ENCODE measurements at places on chromosomes 3 and 15. TPM values are rescaled to one million over a fixed set of nuclear protein-coding genes. Genes with fewer than 3 reads are reported as not detected.

DNA sequence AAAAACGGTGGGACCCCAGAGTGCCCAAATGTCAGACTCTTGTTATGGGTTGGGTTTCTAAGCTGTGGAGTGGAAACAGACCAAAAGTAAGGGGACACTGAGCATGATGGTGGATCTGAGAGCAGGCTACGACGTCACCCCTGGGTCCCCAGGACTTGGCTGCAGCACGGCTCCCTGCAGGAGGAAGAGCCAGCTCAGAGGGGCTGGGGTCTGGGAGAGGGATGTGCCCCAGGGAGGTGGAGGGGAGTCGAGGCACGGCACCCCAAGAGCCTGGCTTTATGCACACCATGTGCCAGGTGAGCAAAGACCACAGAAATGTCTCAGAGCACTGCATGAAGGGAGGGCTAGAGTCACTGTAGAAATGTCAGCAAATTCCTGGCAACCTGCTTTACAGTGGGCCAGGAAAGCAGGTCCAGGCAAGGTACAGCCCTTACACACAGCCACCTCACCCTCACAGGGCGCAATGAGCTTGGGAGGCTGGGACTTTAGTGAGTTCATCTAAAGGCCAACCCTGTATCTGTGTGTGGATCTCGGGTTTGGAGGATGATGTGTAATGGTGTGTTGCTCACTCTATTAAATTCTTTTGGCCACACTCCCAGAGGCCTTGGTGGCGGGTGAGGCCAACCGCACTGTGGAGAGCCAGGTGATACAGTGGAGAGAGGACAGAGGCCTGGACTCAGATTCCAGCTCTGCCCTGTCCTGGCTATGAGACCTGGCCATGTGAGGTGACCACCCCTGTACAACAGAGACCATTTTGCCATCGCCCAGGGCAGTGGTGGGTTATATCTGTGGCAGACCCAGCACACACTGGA is 14.1 kb downstream of the CTSH start:
- DNase-seq = peak; percentile 89
- no peak overlapping the region for H3K4me3 ChIP-seq
- H3K27me3 ChIP-seq = no peaks in the 10 kb centered on the region
- no peaks in the 10 kb centered on the region for H3K36me3 ChIP-seq

DNA sequence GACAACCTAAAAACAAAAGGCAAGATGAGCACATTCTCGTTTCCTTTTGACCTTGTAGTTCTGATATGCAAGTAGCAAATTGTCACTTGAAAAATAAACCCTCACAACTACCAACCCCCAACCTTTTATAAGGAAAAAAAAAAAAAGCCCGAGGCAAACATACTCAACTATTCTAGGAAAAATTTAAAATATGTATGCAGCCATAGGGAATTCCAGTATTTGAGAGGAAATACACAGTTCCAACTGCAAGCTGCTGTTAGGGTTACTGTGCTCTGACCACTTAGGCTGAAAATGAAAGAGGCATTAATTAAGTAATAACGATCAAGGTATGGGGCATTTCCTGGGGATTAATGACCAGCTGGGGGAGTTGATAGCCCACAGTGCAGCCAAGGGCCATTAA is 281.9 kb upstream of the DPH6 start:
- DNase-seq = no peak
- no peaks in the 10 kb centered on the region for H3K36me3 ChIP-seq
- no peak overlapping the region for H3K4me3 ChIP-seq
- H3K4me1 ChIP-seq = no peaks in the 10 kb centered on the region

- H3K27ac ChIP-seq = no peak overlapping the region
- H3K4me3 ChIP-seq = no peak overlapping the region
- no peaks in the 10 kb centered on the region for H3K36me3 ChIP-seq
- DNase-seq = no peak
Measured at GRCh38 chr15:55241186-55241585, 44.4 kb upstream of the RSL24D1 start.

DNA sequence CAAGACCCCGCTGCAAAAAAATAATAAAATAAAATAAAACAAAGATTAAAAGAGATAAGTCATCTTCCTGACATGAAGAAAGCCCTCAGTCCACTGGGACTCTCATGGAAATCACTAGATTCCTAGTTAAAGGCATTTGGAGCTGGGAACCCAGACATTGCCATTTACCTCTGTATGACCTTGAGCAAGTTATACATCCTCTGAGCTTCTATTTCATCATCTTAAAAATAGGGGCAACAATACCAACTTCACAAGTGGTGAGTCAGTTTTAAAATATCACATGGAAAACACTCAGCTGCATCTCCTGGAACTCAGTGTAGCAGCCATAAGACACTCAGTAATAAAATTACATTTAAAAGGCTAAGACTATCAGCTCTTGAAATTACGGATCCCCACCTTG is 334.8 kb downstream of the ERC2 start:
- H3K27me3 ChIP-seq = no peaks in the 10 kb centered on the region
- no peaks in the 10 kb centered on the region for H3K36me3 ChIP-seq
- peaks cover 9% of the 10 kb centered on the region for H3K4me1 ChIP-seq
- H3K4me3 ChIP-seq = no peak overlapping the region
- no peak for DNase-seq

GRCh38 chr3:8980756-8981257 is 17.5 kb upstream of the RAD18 start:
- H3K36me3 ChIP-seq = no peaks in the 10 kb centered on the region
- H3K27ac ChIP-seq = no peak overlapping the region
- H3K4me1 ChIP-seq = no peaks in the 10 kb centered on the region
- H3K4me3 ChIP-seq = no peak overlapping the region
- DNase-seq = no peak

DNA sequence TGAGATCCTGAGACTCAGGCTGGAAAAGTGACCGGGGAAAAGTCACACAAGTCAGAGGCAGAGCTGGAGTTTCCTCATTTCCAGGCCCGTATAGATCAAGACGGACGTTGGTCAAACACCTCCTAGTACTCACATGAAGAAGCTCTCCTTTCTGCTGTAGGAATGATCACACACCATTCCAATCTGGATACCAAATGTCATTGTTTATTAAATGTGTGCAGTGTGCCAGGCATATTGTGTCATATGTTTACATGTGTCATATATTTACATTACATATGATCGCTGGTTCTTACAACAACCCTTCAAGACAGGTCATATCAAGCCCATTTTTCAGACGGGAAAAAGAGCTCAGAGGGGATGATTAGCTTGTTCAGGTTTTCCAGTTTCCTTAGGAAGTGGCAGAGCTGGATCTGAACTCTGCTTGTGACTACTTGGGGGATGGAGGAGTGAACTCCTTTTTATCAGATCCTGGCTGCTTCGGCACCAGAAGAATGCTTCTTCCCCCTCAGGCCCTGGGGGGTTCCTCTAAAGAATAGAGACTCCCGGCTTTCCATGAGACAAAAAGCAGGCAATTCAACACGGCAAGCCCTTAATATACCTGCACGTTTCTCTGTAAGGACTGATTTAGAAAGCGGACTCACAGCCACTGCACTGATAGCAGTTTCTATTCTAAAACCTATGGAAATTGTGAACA is 41.9 kb downstream of the FAM43A start:
- H3K27me3 ChIP-seq = no peaks in the 10 kb centered on the region
- no peaks in the 10 kb centered on the region for H3K36me3 ChIP-seq
- H3K4me3 ChIP-seq = no peak overlapping the region

- 0 out of 2 replicates have a peak, but pooled peaks cover 7% of the 10 kb centered on the region for H3K4me1 ChIP-seq
- no peaks in the 10 kb centered on the region for H3K27me3 ChIP-seq
- no peak overlapping the region for H3K4me3 ChIP-seq
Measured at GRCh38 chr15:42131006-42131405, 25.4 kb downstream of the PLA2G4F start.

DNA sequence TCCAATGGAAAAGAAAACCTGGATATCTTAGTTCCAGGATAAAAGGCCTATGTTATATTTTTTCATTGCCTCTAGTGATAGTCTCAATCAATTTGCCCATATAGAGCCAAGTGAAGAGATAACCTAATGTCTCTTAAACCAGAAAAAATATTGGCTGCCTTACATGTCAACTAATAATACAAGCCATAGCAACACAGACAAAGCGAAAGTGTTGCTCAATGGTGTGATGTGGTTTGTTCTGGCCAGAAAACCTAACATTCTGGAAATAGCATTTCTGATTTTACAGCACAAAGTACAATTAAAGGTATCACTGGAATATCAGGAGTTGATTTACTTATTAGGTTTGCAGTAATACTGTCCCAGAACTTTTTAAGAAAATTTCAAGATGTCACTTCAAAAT is 101.5 kb downstream of the ATP8B4 start:
- no peak overlapping the region for H3K27ac ChIP-seq
- no peaks in the 10 kb centered on the region for H3K27me3 ChIP-seq
- H3K36me3 ChIP-seq = no peaks in the 10 kb centered on the region
- DNase-seq = no peak
- no peak overlapping the region for H3K4me3 ChIP-seq

GRCh38 chr3:44132061-44132460 is 109.6 kb upstream of the TOPAZ1 start:
- H3K36me3 ChIP-seq = no peaks in the 10 kb centered on the region
- peaks cover 21% of the 10 kb centered on the region for H3K27me3 ChIP-seq
- no peak overlapping the region for H3K4me3 ChIP-seq
- no peak overlapping the region for H3K27ac ChIP-seq
- DNase-seq = no peak

DNA sequence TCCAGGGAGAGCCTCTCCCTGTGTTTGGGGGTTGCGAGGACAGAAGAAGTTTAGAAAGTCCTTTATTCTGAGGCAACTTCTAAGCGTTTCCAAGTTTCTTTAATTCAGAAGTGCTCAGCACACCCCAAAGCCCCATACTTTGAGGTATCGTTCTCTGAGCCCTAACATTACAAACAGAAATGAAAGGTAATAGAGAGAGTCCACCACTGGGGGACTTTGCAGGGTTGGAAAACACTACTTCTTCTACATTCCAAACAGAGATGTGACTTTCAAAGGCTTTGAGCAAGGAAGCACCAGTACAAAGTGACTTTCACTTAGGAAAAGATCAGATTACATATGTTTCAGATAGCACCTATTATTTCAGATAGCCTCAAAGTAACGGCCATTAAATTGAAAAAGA is 6.2 kb upstream of the ZNF280D start:
- H3K27ac ChIP-seq = no peak overlapping the region
- H3K4me1 ChIP-seq = no peaks in the 10 kb centered on the region
- H3K36me3 ChIP-seq = no peaks in the 10 kb centered on the region
- H3K27me3 ChIP-seq = no peaks in the 10 kb centered on the region
- no peak overlapping the region for H3K4me3 ChIP-seq

DNA sequence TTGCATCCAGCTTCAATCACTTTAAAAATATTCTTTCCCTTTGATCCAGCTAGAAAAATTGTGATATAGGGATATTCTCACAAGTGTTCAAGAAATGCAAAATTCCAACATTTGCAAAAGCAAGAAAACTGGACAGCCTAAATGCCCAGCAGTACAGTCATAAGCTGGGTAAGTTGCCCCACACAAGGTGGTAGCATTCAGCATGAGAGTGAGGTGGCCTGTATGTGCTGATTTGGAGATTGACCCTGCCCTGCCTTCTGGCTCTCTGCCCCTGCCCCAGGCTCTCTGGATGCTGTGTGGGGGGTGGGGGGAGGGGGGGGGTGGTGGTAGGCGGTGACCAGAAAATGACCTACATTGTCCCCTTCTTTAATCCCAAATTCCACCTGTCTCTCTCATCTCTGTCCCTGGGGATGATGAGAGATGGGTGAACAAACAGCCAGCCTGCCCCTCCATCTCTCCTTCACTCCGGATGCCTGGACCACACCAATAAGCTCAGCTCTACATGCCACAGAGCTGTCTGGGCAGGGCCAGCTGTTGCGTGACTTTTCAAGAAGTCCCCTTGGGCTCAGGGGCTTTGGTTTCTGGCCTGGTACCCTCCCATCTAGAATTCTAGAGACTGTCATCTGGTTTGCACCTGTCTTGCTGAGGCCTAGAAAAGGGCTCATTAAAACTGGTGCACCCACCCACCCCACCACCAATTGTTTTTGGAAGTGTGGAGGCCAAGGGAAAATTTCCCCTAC is 42.2 kb downstream of the SLC28A1 start:
- no peaks in the 10 kb centered on the region for H3K36me3 ChIP-seq
- H3K4me3 ChIP-seq = no peak overlapping the region
- no peaks in the 10 kb centered on the region for H3K27me3 ChIP-seq
- DNase-seq = peak; percentile 64
- peaks cover 70% of the 10 kb centered on the region for H3K4me1 ChIP-seq
- H3K27ac ChIP-seq = peak overlapping the region; percentile 68

- no peaks in the 10 kb centered on the region for H3K27me3 ChIP-seq
- no peak overlapping the region for H3K4me3 ChIP-seq
- no peak overlapping the region for H3K27ac ChIP-seq
- no peak for DNase-seq
Measured at GRCh38 chr3:98812851-98813374, 49.8 kb downstream of the ST3GAL6 start.

DNA sequence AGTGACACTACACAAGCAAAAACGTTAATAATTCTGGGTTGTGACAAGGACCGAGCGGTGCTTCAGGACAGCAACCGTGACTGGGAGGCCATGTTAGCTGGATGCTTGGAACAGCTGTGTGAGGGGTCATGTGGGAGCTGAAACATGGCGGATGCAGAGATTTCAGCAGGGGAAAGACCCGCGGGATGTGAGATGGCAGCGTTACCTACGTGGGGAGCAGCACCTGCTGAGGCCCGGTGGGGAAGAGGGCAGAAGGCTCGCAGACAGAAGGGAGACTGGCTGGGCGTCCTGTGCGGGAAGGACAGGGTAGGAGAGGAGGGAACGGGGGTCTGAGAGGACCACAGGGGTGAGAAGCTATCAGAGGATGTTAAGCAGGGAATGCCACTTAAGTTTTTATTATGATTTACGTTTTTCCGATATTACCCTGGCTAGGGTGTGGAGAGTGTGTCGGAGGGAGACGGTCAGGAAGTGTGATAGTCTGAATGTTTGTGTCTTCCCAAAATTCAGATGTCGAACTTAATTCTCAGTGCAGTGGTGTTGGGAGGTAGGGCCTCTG is 228.8 kb upstream of the LYSMD4 start:
- no peaks in the 10 kb centered on the region for H3K4me1 ChIP-seq
- no peak for DNase-seq
- no peaks in the 10 kb centered on the region for H3K36me3 ChIP-seq
- no peak overlapping the region for H3K4me3 ChIP-seq
- H3K27ac ChIP-seq = no peak overlapping the region

GRCh38 chr15:88657326-88658069 is 18.7 kb downstream of the ISG20 start:
- no peak for DNase-seq
- no peaks in the 10 kb centered on the region for H3K36me3 ChIP-seq
- no peak overlapping the region for H3K4me3 ChIP-seq
- H3K4me1 ChIP-seq = peaks cover 21% of the 10 kb centered on the region

The NR1I2 gene
- total RNA-seq = not detected

GRCh38 chr3:14883226-14883625 is 64.2 kb upstream of the NR2C2 start:
- H3K4me1 ChIP-seq = peaks cover 31% of the 10 kb centered on the region
- no peak for DNase-seq
- peaks cover 11% of the 10 kb centered on the region for H3K27me3 ChIP-seq
- H3K36me3 ChIP-seq = no peaks in the 10 kb centered on the region

The HCLS1 gene
- total RNA-seq = 2.6 TPM
